ENCODE measurements at places on chromosomes 7 and 10.

DNA sequence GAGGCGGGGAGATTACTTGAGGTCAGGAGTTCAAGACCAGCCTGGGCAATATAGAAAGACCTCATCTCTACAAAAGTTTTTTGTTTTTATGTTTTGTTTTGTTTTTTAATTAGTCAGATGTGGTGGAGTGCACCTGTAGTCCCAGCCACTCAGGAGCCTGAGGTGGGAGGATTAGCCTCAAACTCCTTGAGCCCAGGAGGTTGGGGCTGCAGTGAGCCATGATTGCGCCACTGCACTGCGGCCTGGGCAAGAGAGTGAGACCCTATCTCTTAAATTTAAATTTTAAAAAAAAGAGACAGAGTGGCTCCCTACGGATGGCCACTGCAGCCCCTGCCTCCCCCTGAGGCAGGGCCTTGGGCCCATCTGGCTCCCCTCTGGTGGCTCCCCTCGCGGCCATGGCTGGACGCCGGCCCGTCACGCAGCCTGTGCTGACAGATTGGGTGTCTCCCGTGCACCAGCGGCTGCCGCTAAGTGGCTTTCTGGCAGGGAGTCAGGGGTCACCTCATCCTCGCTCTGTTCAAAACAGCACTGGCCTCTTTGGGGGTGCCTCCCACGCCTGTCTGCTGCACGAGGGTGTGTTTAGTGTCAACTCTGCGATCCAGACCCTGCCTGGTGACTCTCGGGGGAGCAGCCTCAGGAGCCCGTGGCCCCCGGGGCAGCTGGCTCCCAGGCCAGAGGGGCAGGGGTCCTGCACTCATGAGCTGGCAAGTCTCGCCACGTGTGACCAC, 44.4 kb upstream of the ELN start:
- no peak for DNase-seq

- peak; percentile 19 for DNase-seq
Observed at GRCh38 chr7:136009488-136010079, 32.4 kb upstream of the MTPN start.

- DNase-seq = no peak
Observed at GRCh38 chr7:99790407-99790806, 6.4 kb upstream of the CYP3A4 start.

GRCh38 chr10:15457382-15457781, 86.3 kb upstream of the FAM171A1 start:
- DNase-seq = no peak

- DNase-seq = no peak
Observed at GRCh38 chr10:132465889-132466519, 69.0 kb downstream of the PWWP2B start.

DNA sequence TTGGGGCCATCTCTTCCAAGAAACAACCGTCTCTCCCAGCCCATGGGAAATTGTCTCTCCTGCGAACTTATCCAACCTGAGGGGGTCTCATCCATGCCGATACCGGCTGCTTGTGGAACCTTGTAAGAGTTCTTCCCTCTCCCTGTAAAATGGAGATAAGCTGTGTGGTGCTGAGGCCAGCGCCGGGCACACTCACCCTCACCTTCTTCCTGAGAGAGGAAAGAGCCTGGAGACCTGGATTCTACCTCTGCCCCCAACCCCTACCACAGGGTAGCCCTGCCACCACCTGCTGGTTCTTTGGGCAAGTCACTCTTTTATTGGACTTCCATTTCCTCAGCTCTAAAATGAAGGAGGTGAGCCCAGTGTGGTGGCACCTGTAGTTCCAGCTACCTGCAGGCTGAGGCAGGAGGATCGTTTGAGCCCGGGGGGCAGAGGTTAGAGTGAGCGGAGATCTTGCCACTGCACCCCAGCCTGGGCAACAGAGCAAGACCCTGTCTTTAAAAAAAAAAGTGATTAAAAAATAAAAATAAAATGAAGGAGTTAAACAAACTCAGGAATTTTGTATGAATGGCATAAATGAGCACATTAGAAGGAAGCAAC, 38.4 kb upstream of the PSAP start:
- no peak for DNase-seq

GRCh38 chr7:8134089-8134733, 127.8 kb downstream of the ICA1 start:
- DNase-seq = no peak

DNA sequence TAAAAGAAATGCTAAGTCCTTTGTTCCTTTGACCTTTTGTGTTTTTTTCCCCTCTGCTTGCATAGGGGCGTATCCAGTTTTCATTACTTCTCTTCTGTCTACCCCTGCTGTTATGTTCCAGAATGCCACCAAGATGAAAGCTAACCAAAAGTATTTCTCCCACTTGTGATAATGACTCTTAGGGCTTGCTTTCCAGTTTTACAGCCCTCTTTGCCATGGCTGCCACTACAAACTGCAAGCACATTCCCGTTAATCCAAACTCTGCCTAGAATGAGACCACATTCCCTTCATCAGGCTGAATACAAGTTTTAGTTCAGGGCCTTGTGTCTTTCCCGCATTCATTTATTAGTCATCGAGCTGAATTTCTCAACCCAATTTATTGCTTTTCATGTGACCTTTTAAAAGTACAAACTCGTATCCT, 23.6 kb upstream of the CD36 start:
- DNase-seq = no peak

DNA sequence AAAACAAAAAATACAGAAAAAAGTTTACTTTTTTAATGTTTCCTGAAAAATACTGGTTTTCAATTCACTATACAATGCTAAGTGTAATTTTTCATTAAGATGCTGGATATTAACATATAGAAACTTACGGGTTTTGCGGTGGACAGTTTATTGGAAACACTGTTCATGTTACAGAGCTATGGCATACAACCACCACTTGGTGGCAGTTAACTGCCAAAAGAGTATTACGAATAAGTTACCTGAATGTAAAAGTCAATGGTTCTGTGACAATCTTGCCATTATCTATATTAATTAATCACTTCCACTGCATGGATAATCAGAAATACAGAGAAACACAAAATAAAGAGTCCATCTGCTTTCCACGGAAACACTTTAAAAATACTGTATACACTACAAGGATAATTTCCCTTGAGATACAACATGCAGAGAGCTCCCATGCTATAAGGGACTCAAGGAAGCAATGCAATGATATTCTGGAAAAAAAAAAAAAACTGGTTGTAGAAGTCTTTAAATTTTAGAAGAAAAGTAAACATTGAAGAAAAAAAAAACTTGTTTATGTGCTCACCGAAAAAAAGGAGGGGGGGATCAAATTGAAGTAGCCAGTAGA, 97.0 kb downstream of the TPK1 start:
- peak; percentile 2 for DNase-seq

DNA sequence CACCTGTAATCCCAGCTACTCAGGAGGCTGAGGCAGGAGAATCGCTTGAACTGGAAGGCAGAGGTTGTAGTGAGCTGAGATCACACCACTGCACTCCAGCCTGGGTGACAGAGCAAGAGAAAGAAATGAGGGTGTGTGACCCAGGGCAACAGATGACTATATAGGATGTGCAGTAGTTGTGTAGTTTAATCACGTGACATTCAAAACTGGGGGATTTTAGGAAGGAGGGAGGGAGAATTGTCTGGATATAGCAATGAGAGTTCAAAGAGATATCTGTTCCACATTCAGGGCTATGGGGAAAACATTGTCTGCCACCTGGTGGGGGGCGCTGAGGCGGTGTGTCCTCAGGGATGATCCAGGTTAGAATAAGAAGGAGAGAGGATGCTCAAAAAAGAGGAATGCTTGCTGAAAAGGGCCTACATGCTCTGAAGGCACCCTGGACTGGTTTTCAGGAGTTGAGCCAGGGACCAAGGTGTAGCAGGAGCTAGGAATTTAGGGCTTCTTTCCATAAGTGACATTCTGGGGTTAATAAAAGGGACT, 7.8 kb upstream of the ZYX start:
- no peak for DNase-seq

- DNase-seq = no peak
Observed at GRCh38 chr7:101245147-101245668, 327 bp upstream of the FIS1 start.

DNA sequence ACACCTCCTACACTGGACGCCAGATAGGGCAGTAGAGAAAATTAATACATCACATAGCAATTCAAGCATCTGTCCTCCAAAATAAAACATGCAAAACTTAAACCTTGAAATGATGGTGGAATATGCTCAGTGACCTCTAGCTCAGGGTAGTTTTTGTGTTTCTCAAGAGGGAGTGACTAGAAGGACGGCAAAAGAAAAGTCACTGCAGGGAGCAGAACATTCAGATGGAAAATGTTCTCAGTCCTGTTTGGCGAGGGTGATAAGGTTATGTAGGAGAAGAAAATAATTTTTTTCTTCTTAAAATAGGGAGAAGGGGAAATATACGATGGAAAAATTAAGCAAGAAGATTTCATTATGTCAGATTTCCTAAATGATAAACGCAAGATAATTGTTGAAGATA, 50.9 kb downstream of the APBB1IP start:
- no peak for DNase-seq

- no peak for DNase-seq
Observed at GRCh38 chr10:103669944-103670343, 176.4 kb downstream of the NEURL1 start.

DNA sequence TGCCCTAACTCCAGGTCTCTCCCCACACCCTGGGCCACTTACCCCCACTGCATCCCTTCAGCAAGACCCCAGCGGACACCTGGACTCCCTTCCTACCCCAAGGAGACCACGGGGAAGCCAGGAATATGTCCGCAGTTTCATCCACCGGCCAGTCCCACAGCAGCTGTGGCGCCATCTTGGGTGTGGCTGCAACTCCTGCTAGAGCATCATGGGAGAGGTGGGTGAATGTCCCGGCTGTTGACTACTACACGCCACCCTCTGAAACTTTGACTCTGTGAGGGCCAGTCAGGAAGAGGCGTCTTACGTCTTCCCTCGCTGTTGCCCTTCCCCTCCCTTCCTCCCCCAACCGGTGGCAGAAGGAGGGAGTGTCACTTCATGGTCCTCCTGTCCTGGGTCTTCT, 238.3 kb upstream of the RNF32 start:
- DNase-seq = no peak

- DNase-seq = no peak
Observed at GRCh38 chr10:55203874-55204273, 402.8 kb upstream of the PCDH15 start.
